Kasumi-1 (cell line): ENCODE measurements at places on chromosomes 2 and 18.

- DNase-seq: no peak
Measured at GRCh38 chr2:197134206-197134605, 176.4 kb downstream of the ANKRD44 start.

GRCh38 chr2:159225025-159226016 lies 61.2 kb downstream of the WDSUB1 start:
- no peak for DNase-seq

- no peak for DNase-seq
Measured at GRCh38 chr2:46955764-46956163, 40.2 kb upstream of the MCFD2 start.

DNA sequence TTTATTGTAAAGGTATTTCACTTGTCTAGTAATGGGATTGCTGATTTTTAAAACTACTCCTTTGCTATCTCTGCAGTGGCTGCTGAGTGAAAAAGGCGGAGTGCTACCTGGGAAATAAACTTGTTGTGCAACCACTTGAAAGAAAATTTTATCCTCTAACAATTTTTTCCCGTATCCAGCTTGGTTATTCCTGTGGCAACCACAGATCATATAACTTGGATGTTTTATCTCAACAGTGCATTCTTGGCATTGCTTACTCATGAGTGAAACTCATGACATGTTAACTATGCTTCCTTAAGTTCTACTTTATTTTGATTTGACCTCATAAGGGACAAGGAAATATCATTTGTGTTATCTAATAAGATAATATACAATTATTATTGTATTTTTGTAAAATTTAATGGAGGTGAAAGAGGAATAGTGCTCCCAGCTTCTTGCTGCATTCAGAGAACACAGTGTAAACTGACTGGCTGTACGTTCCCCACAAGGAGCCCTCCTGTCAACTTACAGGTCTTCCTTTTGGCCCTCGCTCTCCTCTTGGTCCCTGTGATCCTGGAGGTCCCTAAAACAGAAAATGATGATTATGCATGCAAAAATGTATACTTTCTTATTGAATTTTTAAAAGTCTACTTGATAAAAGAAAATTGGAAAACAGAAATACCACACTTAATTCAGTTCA lies 82.7 kb downstream of the COL5A2 start:
- no peak for DNase-seq
